ENCODE measurements at places on chromosomes 16 and 17.
A peak's percentile ranks its signal among the peaks of the same experiment; 100 is the strongest.

GRCh38 chr16:85617948-85618347 lies 4.8 kb downstream of the GSE1 start:
- no peak for DNase-seq

GRCh38 chr17:34637548-34638525 lies 58.5 kb downstream of the TMEM132E start:
- DNase-seq, result peak; percentile 20

- DNase-seq, result no peak
These were observed 308.7 kb downstream of the SEC14L1 start for GRCh38 chr17:77449373-77449907.

- no peak for DNase-seq
These were observed 13.1 kb upstream of the LASP1NB start for GRCh38 chr17:38912221-38912813.

- no peak for DNase-seq
These were observed 430.4 kb downstream of the HAPSTR1 start for GRCh38 chr16:9521749-9522370.

DNA sequence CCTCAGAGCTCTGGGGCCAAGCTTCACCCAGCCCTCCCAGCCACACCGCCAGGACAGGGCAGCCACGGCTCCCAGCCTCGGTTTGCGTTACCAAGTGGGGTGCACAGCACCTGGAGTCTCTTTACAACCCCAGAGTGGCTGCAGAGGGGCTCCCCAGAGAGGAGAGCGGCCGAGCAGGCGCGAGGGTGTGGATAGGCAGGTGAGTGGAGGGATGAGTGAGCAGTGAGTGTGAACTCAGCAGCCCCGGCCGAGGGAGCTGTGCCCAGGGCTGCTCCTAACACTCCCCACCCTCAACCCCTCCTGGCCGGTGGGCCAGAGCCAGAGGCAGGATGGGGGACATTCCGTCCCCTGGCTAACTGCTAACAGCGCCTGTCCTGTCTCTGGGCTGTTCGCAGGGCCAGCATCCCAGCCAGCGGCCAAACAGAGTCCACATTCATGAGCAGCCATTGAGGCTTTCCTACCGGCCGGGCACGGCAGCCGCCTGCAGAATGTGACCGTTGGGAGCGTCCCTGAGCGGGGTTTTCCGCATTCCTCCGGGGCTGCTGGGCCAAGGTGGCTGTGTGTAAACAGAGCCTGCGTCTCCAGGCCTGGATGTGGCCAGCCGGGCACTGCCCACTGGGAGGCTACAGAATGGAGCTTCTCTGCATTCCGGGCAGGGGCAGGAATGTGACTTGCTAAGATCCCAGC lies 5.3 kb downstream of the ZNF469 start:
- peak; percentile 50 for DNase-seq

DNA sequence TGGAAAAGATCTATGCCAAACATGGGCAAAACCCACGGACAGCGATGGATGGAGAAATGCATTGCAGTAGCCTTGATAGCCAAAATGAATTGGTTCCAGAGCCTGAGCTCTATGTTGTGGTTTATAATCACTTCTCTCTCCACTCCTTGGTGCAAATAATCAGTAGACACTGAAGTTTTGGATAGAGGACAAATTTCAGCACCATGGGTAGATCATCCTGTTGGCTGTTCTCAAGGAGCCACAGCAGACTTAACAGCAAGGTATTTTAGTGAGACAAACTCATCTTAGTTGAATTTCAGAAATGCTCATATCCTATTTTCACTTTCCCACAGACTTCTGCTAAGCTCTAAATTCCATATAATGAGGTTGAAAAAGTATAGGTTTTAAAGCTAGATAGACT lies 88.3 kb upstream of the CCL1 start:
- DNase-seq, result no peak

- no peak for DNase-seq
These were observed 18.7 kb upstream of the ZNF750 start for GRCh38 chr17:82858376-82859126.

- DNase-seq, result peak; percentile 84
These were observed 543 bp downstream of the ARHGAP23 start for GRCh38 chr17:38428643-38429371.

DNA sequence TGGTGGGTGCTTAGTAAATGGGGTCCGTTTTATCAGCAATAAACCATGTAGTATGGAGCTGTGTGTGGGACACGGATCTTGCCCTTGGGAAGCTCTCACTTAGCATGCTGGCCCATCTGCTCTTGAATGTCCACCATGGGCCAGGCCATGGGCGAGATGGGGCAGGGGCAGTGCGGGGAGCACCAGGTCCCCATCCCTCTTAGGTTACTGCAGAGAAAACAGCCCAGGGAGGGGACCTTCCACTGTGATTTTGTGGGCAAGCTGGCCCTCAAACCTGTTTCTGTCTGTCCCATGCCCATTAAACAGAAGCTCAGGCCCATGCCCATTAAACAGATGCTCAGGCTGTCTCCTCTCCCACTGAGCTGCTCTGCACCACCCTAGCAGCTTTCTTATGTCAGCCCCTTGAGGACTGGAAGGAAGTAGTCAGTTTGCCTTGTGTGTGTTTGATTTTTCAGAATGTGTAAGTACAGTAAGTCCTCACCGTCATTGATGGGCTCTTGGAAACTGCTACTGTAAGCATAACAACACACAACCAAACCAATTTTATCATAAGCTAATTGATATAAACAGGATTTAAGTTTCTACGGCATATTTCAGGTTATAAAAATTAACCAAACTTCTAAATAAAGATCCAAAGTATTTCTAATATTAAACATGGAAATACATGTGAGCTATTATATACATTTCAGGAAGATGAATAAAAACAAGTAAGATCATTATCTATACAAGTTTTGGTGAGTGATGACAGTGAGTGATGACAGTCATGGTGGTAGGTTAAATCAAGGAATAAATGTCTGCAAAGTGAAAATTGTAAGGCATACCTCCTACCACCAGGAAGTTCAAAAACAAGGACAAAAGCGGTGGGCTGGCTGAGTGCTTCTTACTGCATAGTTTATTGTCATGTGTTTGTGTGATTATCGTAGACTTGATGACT lies 11.5 kb downstream of the MPRIP start:
- no peak for DNase-seq
